HEK293T (cell line): ENCODE measurements at places on chromosomes 11 and 22.
A peak's percentile ranks its signal among the peaks of the same experiment; 100 is the strongest.

GRCh38 chr11:1744891-1745700 is 5.3 kb downstream of the IFITM10 start:
- DNase-seq = no peak

DNA sequence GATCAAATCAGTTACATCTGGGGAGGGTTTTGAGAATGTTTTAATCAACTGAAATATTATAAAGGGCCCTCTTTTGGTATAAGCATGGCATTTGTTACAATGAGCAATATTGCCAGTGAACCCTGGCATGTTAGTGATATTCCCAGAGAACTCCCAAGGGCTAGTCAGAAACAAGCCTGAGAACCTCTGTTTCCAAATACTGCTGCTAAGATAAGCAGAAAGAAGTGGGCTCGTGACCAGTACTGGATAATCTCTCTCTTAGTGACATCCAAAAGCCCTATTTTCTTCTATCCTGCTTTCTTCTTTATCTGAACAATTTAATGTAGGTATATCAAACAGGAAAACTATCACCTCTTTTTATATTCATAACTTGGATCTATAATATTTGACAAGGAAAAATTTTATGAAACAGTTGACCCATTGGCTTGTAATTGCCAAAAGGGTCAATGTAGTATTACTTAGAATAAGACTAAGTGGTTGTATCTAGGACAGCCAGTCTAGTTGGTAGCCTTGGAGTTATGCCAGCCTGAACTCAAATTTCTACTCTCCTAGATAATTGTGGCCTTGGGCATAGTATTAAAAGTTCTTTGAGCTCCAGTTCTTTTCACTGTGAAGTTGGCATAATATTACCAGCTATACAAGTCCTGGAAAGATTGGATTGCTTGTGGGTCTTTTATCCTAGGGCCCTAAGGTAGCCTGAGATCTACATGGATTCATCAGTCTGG is 15.7 kb downstream of the CAT start:
- DNase-seq = no peak

DNA sequence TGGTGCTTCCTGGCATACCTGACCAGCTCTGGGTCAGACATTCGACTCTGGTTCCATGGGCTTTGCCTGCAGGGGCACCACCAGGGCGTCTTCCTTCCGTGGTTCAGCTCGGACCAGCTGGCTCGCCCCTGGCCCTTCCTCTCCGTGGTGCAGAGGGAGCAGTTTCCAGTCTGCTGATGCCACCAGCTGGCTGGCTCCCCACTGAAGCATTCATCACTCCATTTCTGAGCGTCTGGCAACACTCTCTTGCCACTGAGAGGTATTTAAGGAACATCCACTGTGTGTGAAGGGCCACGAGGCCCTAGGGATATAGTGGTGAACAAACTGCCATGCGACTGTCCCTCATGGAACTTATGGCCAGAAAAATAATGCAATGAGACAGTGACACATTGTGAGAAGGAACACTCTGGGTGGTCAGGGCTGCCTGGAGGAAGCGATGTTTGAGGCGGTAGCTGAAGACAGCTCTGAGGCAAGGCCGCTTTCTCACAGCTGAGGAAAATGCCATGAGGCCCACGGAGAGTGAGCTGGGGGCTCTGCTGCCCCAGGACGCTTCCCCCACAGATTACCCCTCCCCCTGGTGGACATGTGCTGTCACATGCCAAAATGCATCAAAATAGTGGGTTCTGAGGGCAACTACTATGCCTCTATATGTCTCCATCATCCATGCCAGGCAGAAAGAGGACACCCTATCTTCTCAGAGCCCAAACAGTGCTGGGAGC is 44.9 kb upstream of the ARFGAP3 start:
- peak; percentile 21 for DNase-seq

GRCh38 chr22:41952713-41953112 is 763 bp downstream of the SMIM45 start:
- DNase-seq = no peak

DNA sequence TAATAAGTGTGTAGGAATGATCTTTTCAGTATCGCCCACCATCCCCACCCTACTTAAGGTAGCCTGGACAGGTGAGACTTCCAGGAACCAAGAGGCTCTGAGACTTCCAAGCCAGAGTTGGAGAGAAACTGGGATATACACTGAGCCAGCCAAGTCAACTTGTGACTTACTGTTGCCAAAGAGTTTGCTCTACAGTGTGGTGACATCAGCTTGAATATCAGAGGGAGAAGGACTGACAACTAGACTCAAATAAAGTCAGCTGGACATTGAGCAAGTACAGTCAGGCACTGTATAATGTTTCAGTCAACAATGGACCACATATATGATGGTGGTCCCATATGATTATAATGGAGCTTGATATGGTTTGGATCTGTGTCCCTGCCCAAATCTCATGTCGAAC is 1.2 kb upstream of the MMP10 start:
- no peak for DNase-seq

DNA sequence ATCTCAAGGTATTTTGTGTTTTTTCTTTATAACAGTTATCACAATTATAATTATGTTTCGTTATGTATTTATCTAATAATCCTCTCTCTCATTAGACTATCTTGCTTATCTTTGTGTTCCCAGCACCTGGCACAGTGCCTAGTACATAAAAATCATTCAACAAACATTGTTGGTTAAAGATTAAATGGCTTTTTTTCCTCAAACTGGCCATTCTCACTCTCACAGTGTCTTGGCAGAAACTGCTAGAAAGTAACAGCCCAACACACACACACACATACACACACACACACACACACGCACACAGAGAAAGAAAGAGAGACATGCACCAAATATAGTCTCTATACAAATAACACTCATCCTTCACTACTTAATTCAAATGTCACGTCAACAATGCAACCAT is 36.8 kb downstream of the OR10A6 start:
- no peak for DNase-seq

- DNase-seq = no peak
These were observed at the start of gene TMPRSS13 for GRCh38 chr11:117929142-117929915. Gene TMPRSS13 (minus strand): TSS chr11:117929402. CDS start chr11:117929307, 95 bp downstream.

GRCh38 chr11:62548545-62549335 is 2.1 kb upstream of the AHNAK start:
- DNase-seq = no peak

- DNase-seq = no peak
These were observed 31.1 kb downstream of the DDI1 start for GRCh38 chr11:104067534-104067933.

DNA sequence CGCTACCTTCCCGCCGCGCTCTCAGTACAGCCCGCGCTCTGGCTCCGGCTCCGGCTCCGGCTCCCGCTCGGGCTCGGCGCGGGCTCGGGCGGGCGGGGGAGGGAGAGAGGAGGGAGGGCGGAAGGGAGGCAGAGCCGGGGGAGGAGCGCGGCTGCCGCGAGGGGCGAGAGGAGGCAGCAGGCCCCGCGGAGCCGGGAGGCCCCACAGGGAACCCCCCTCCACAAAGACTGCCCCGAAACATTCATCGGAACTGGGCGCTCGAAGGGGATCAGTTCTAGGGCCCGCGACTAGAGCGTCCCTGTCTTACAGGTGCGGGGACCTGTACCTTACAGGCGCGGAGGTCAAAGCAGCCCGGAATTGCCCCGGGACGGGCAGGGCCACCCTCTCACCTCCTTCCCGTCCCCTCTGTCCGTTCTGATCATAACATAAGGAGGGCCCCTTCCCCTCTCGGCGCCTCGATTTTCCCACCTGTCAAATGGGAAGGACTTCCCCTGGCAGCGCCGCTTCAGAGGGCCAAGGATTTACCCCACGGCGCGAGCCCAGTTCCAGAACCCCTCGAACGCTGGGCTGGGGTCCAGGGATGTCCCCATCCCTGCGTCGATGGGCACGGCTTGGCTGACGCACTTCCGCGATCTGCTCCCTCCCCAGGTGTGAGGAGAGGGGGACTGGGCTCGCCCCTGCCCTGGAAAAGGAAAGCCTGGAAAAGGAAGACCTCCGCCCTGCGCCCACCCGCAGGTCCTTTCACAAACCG is at the start of gene SHISA8:
TSS of gene SHISA8 (minus strand) at position 40 of the 751 bp plus-strand sequence. CDS start 407 bp downstream, outside the sequence.
- peak; percentile 69 for DNase-seq

DNA sequence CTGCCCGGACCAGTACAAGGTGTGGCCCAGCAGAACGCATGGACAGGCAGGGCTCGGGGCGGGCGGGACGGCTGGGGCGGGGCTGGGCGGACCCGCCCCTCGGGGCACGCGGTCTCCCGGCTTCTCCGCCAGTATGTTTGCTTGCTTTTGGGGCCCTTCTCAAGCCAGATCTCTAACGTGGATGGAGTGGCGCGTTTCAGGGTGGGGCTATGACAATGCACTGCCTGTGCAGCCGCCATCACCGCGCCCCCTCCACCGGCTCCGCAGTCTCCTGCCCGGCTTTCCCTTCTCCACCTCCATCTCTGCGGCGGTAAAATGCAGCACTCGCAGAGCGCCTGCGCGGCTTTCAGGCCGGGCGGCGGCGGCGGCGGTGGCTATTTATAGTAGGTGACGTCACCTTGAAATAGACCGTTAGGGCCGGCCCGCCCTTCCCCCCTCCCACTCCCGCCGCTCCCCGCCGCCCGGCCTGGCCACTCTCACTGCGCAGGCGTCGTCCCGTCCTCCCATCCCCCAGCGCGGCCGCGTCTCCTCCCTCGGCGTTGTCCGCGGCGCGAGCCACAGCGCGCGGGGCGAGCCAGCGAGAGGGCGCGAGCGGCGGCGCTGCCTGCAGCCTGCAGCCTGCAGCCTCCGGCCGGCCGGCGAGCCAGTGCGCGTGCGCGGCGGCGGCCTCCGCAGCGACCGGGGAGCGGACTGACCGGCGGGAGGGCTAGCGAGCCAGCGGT is at the start of gene YWHAH:
TSS of gene YWHAH (plus strand) at position 558 of the 722 bp plus-strand sequence. CDS start 199 bp downstream, outside the sequence.
- peak; percentile 99 for DNase-seq

- no peak for DNase-seq
These were observed 2.4 kb downstream of the VPS37C start for GRCh38 chr11:61158691-61159381.

- no peak for DNase-seq
These were observed 5.0 kb upstream of the PDE3B start for GRCh38 chr11:14638561-14638960.

DNA sequence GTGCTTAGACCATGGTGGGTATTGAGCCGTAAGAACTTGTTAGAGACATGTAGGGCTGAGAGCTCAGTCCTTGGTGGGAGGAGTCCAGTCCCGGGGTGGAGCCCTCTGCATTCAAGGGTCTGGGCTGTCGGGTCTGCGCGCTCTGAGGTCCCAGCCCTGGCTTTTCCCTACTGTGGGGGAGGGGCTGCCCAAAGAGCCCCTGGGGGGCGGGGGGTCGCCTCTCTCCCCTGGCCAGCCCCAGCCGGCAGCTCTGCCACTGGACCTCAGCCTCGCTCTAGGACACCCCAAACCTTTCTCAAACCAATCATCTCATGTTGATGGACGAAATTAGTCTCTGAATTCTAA is 1006.4 kb downstream of the BRD1 start:
- no peak for DNase-seq

DNA sequence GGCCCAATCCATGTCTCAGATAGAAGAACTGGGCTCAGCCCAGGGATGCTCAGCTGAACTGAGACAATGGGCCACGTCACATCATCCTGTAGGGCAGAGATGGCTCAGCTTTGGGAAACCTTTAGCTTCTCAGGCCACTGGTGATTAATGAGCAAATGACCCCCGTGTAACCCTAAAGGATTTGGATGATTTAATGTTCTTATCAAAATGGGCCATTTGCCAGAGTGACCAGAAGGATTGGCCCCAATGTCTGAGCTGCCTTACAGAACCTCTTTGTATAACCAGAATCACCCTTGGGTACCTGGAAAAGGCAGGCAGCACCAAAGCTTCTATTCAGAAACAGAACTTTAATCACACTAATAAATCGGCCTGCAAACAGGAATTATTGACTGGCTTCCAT is 73.7 kb downstream of the ABTB2 start:
- no peak for DNase-seq

DNA sequence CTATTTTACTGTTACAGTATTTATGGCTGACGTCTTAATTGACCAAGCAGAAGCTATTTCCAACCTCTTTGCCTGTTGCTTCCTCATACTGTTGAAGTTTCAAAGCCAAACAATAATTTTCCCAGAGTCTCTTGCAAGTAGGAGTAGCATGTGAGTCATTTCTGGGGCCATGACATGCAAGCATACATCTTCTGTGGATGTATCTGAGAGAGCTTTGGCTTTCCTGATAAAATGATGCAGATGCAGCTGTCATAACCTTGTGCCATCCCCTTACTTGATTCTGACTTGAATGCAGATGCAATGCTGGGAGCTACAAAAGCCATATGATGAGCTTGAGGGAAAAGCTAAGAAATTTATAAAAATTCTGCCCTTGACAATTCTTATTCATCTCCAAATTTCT is 243.1 kb upstream of the TENM4 start:
- no peak for DNase-seq

DNA sequence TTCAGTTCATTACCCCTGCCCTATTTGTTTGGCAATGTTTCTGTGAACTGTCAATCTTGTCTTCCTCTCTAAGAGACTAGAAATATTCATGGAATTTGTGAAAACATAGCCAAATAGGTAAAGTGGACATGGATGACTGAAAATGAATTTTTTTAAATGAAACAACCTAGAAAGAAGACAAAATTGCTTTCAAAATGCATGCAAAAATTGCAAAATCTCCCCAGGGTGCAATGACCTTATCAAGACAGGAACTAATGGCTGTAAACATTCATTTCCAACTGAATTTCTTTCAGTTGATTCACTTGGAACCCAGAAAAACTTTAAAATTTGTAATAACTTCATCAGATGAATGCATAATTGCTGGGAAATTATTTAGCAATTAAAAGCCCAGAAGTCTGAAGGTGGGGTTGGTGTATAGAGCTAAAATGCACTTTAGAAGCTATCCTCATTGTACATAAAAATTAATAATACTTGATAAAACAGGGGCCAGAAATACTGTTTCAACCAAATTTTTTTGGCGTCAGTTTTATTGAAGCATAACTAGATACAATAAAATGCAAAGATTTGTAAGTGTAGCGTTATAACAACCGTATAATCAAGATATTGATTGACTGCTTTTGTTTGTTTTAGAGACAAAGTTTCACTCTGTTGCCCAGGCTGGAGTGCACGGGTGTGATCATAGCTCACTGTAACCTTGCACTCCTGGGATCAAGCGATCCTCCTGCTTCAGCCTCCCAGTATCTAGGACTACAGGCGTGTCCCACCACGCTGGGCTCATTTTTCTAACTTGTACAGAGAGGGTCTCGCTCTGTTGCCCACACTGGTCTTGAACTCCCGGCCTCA is 27.6 kb upstream of the SLC35C1 start:
- no peak for DNase-seq

DNA sequence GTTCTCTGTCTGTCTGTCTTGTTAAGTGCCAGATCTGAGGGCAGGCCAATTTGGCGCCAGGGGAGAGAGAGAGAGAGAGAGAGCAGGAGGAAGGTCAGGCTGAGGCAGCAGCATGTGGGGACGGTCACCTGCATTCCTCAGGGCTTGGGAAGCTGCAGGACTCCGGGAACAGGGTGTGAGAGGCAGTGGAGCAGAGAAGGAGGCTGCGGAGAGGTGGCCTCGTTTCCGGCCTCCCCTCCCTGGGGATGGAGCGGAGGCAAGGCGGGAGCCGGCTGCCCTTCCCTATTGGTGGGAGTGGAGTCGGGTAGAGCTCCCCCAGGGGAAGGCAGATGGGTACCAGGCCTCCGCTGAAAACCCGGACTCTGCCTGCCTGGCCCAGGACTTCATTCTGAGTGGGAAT is 9.7 kb downstream of the CLMP start:
- no peak for DNase-seq

GRCh38 chr11:69854713-69855112 is 35.5 kb upstream of the FGF3 start:
- DNase-seq = no peak

GRCh38 chr22:45682064-45682463 is 10.4 kb downstream of the ATXN10 start:
- no peak for DNase-seq

GRCh38 chr11:123690485-123690884 is 36.1 kb upstream of the SCN3B start:
- no peak for DNase-seq

GRCh38 chr11:73652046-73652730 is 5.8 kb downstream of the PLEKHB1 start:
- DNase-seq = no peak

GRCh38 chr11:10722307-10722706 is 28.7 kb upstream of the CTR9 start:
- no peak for DNase-seq
